ENCODE measurements at places on chromosomes 7 and 10.

DNA sequence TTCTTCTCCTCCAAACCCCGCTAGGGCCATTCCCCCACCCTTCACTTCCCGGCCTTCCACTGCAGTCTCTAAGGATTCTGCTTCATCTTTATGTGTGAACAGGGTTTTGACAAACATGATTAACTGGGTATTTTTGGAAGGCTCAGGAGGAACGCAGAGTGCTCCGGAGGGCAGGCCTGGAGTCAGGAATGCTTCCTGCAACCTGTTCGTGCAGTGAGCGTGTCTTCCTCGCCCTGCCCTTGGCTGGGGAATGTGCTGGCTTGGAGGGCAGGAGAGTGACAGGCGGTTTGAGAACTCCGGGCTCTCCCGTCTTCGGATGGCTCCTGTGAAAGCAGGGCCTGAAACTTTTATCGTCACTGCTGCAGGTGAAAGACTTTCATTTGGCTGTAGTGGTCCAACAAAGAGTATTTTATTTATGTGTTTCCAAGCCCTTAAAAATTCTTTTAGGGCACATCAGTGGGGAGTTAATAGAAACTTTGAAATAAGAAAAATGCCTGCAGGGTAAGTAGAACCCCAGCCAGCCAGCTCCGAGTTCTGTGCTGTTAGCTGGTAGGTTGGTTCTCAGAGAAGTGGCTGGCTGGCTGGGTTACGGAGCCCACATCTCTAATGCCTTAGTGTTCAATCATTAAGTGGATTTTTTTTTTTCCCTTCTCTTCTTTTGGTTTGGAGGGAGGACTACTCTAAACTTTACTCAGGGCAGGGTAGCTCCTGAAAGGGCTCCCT is 51.0 kb downstream of the TCF7L2 start:
- DNase-seq, result no peak

DNA sequence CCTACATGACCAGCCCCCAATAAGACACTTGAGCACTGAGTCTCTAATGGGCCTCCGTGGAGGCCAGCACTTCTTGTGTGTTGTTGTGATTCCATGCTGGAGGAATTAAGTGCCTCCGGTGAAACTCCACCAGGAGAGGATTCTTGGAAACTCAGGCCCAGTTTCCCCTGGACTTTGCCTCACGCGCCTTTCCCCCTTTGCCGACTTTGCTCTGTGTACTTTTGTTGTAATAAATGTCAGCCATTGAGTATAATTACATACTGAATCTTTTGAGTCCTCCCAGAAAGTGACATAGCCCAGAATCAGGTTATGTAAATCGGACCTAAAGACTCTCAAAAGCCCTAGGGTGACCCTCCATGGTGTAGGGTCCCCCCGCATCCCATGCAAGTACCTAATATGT is 82.4 kb downstream of the DLG5 start:
- DNase-seq, result no peak

GRCh38 chr7:124412531-124412930 is 353.1 kb downstream of the GPR37 start:
- DNase-seq, result no peak

GRCh38 chr10:132446661-132447445 is 49.9 kb downstream of the PWWP2B start:
- DNase-seq, result no peak

DNA sequence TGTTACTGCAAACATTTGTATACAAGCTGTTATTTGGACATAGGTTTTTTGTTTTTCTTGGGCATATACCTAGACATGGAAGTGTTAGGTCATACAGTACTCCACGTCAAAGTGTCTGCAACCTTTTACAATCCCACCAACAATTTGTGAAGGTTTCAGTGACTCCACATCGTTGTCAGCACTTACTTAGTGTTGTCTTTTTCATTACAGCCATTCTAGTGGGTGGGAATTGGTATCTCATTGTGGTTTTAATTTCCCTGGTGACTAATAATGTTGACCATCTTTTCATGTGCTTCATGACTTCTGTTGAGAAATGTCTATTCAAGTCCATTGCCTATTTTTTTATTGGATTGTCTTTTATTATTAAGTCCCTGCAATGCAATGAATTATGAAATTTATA is 95.0 kb downstream of the UBE3C start:
- no peak for DNase-seq

DNA sequence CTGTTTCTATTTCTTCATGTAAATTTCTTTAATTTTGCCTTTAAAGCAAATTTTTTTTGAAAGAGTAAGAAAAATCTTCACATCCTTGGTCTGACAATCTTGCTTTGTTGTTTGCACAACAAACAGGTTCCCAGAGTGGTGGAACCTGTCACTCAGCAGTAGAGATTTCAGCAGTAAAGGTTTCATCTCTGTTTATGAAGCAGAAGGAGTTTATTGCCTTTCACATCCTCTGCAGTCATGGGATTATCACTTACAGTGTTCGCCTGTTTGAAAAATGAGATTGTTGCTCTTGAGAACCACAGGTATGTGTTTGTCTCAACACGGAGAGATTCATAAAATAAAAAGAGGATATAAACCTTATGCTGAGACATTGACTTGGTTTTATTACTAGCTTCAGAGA is 342.6 kb downstream of the IPMK start:
- DNase-seq, result no peak

DNA sequence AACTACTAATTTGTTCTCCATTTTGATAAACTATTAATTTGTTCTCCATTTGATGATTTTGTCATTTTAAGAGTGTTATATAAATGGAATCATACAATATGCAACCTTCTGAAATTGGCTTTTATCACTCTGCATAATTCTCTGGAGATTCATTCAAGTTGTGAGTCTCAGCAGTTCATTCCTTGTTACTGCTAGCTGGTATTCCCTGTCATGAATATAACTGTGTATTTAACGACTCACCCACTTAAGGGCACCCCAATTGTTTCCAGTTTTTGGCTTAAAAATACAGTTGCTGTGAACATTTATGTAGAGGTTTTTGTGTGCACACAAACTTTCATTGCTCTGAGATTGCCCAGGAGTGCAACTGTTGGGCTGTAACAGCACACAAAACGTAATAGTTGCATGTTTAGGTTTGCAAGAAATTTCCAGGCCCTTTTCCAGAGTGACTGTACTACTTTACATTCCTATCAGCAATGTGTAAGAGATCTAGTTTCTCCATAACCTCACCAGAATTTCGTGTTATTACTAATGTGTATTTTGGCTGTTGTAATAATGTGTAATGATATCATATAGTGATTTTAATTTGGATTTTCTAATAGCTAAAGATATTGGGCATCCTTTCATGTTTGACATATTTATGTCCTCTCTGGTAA is 153.2 kb upstream of the ADCY1 start:
- peak; percentile 63 for DNase-seq

GRCh38 chr10:113199459-113199858 is 249.4 kb downstream of the TCF7L2 start:
- peak; percentile 8 for DNase-seq

GRCh38 chr7:158284617-158285382 is 302.8 kb downstream of the PTPRN2 start:
- DNase-seq, result no peak

GRCh38 chr7:114875186-114875585 is 46.7 kb upstream of the MDFIC start:
- DNase-seq, result no peak

- no peak for DNase-seq
Measured at GRCh38 chr10:61108915-61109314, 164.9 kb upstream of the RHOBTB1 start.

- DNase-seq, result no peak
Measured at GRCh38 chr7:16399916-16400892, 21.1 kb downstream of the CRPPA start.

DNA sequence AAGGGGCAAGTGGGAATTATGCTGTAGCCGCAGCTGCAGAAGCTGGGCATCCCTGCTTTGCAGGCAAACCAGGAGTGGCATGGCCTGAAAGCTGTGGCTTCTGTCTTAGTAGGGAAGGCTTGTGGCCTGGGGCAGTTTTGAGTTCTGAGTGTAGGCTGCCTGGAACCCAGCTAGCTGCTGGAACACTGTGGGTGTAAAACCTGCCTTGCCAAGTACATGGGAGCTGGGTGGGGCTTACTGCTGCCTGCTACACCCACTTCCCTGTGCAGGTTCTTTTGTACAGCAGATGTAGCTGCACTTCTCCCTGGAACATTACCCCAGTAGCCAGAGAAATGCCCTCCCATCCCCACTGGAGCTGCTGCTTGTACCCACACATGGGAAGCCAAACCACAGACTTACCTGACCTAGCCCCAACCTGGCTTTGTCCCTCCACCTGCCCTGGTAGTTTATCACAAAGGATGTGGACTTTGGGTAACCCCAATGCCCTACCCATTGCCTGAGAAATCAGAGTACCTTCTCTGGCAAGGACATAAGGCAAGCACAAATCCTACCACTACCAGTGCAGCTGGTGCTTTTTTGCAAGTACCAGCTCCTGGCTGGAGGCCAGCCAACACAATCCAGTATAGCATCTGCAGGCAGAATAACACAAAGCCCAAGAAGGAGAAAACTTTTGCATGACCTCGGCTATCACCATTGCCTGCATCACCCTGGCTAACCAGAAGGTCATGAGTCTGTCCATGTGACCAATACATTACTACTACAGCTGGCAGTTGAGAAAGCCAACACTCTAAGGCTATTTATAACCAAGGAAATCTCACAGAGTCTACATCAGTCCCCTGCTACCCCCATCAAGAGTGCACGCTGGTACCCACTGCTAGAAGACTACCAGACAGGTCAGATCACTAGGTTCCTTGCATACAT is 26.5 kb upstream of the PPP1R3A start:
- DNase-seq, result no peak

- no peak for DNase-seq
Measured at GRCh38 chr10:110498982-110499795, 1.5 kb downstream of the DUSP5 start.

- no peak for DNase-seq
Measured at GRCh38 chr7:84138411-84138810, 56.2 kb downstream of the SEMA3A start.

Data from HS-5 (cell line).